ENCODE measurements at places on chromosomes 4 and X.

- DNase-seq = no peak
These were observed 12.9 kb downstream of the DIPK2B start for GRCh38 chrX:45187731-45188130.

- DNase-seq = no peak
These were observed 24.7 kb downstream of the CCNG2 start for GRCh38 chr4:77181720-77182119.

- DNase-seq = no peak
These were observed 4.9 kb downstream of the CXCL2 start for GRCh38 chr4:74093981-74094623.

DNA sequence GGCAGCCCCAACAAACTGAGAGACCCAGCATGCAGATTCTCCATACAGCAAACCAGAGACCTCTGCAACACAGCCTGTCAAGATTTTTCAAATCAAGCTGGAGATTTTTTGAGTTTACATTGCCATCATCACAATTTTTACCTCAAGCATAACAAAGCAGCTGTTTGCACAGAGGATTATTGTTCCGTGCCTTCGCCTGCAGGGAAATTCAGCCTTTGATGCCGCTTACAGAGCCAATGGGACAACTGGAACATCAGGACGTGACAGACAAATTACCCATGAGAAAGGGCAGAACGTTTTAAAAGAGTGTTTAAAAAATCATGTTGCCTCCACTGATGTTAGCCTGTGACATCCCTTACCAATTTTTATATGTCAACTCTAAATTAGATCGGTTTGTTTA, 363.7 kb downstream of the FBXW7 start:
- no peak for DNase-seq

DNA sequence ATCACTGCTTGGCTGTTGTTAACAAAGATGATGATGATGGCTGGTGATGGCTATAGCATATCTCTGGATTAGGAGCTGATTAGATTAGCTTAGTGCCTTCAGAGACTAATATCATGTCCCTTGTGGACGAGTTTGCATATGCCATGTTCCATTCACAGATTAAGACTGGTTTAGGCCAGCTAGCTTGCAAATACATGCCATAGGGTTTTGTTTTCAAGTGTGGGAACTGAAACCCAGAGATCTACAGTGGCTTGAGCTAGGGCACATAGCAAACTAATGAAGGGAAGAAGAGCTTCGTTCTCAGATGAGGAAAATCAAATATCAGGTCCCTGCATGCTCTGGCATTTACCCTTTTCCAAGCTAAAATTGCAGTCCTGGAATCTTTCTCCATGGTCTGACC, 492.3 kb downstream of the MAGEE1 start:
- no peak for DNase-seq

- DNase-seq = no peak
These were observed 32.9 kb downstream of the LAMTOR3 start for GRCh38 chr4:99861120-99861905.

GRCh38 chrX:2540426-2540947, 39.7 kb upstream of the DHRSX start:
- no peak for DNase-seq

DNA sequence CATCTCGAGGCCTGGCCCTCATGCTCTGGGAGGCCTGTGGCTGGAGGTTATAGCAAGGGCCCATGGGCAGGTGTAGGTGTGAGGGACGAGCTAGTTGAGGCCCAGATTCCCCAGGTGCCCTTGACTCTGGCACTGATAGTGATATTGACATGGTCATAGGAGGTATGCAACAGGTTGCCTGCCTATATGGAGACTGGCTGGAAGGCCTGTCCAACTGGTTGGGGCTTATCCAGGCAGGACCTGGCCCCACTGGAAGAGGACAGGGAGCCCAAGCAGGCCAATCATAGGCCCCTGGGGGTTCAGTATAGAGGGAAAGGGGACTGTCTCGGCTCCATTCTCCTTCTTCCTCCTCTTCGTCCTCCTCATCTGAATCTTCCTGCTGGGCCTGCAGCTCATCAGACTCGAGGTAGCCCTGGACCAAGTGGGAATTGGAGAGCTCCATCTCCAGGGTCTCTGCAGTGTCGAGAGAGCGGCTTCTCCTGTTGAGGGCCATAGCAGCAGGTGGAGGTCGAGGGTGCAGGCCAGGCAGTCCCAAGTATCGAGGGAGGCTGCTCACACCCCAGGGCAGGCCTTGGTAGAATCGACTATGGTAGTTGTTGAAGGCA, 15.3 kb downstream of the AMER1 start:
- no peak for DNase-seq

DNA sequence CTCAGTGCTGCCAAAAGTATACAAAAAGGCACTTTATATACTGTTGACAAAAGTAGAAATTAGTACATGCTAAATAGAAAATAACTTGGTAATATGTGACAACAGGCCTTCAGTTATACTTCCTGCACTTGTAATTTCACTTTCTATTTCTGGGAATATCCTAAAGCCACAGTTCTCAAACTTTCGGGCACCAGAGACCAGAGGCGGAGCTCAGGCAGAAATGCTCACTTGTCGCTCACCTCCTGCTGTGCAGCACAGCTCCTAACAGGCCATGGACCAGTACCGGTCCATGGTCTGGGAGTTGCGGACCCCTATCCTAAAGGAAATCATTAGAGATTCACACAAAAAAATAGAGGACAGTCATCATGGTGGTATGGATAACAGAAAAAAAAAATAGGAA, 25.7 kb downstream of the ACSL4 start:
- no peak for DNase-seq
